ENCODE measurements at places on chromosomes 1 and 21. TPM values are rescaled to one million over a fixed set of nuclear protein-coding genes. Genes with fewer than 3 reads are reported as not detected.
A peak's percentile ranks its signal among the peaks of the same experiment; 100 is the strongest.

- DNase-seq: no peak
- no peaks in the 10 kb centered on the region for H3K36me3 ChIP-seq
- H3K4me3 ChIP-seq: no peak overlapping the region
- H3K4me1 ChIP-seq: no peaks in the 10 kb centered on the region
Measured at GRCh38 chr1:218537122-218537913, 192.2 kb downstream of the TGFB2 start.

Gene ZSWIM5
- total RNA-seq: 2.1 TPM

- H3K4me1 ChIP-seq: peaks cover 8% of the 10 kb centered on the region
- no peaks in the 10 kb centered on the region for H3K36me3 ChIP-seq
- DNase-seq: no peak
- no peak overlapping the region for H3K27ac ChIP-seq
- H3K27me3 ChIP-seq: no peaks in the 10 kb centered on the region
- no peak overlapping the region for H3K4me3 ChIP-seq
Measured at GRCh38 chr1:193661385-193661784, 475.0 kb upstream of the B3GALT2 start.

DNA sequence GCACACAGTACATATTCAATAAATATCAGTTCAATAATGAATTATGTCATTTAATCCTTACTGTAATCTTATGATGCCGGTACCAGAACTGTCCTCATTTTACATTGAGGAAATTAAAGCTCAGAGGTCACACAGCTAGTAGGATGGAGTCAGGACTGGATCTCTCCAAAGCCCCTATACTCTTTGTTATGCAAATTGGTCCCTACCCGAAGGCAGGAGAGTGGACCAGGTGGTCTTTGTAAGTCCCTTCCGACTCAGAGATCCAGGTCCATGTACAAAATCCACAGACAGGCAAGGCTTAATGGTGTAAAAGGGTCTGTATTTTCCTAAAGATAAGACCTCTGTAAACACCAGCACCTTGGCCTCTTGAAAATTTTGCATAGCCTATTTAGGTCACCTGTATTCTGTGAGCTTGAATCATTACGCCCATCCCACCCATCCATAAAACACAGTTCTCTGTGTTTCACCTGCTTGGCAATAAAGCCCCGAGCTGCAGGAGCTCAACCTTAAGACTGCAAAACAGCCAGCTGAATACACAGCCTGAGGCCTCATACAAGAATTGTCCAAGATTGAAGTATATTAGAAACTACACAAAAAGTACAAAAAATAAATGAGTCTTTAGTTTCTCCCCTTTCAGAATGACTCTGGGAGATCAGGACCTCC lies 41.7 kb downstream of the PLXNA2 start:
- H3K4me1 ChIP-seq: peaks cover 12% of the 10 kb centered on the region
- peak overlapping the region; percentile 78 for H3K27ac ChIP-seq
- no peak for DNase-seq
- H3K27me3 ChIP-seq: no peaks in the 10 kb centered on the region
- no peaks in the 10 kb centered on the region for H3K36me3 ChIP-seq

Gene GPR52
- 6.5 TPM for total RNA-seq

Gene LRRC38
- not detected for total RNA-seq

- H3K4me1 ChIP-seq: no peaks in the 10 kb centered on the region
- no peak overlapping the region for H3K27ac ChIP-seq
- DNase-seq: no peak
- no peaks in the 10 kb centered on the region for H3K36me3 ChIP-seq
- no peaks in the 10 kb centered on the region for H3K27me3 ChIP-seq
Measured at GRCh38 chr1:220700556-220701179, 10.5 kb downstream of the C1orf115 start.

Gene PIGR
- total RNA-seq: 2.1 TPM

DNA sequence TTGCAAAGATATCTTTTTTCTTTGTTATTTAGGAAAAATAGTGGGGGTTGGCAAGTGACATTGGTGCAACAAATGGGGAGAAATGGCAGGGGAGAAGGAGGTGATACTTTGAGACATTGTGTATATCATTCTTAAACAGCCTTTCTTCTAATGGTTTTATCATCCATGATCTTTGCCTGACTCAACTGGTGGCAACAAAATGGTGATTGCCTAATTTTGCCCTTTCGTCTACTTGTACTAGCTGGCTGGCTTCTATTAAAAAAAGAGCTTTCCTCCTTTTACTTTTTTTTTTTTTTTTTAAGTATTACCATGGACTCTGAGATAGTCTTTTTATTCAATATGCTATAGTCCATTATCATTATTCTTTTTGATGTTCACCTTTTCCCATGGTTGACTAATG lies 27.7 kb downstream of the DESI2 start:
- H3K27ac ChIP-seq: no peak overlapping the region
- no peak for DNase-seq
- no peaks in the 10 kb centered on the region for H3K27me3 ChIP-seq
- H3K36me3 ChIP-seq: no peaks in the 10 kb centered on the region
- peaks cover 2% of the 10 kb centered on the region for H3K4me1 ChIP-seq

Gene TENT5C
- 17.7 TPM for total RNA-seq

GRCh38 chr1:36829961-36830360 lies 204.4 kb downstream of the GRIK3 start:
- H3K4me1 ChIP-seq: no peaks in the 10 kb centered on the region
- peak; percentile 5 for DNase-seq
- H3K36me3 ChIP-seq: no peaks in the 10 kb centered on the region
- H3K4me3 ChIP-seq: no peak overlapping the region
- H3K27me3 ChIP-seq: no peaks in the 10 kb centered on the region
- no peak overlapping the region for H3K27ac ChIP-seq

DNA sequence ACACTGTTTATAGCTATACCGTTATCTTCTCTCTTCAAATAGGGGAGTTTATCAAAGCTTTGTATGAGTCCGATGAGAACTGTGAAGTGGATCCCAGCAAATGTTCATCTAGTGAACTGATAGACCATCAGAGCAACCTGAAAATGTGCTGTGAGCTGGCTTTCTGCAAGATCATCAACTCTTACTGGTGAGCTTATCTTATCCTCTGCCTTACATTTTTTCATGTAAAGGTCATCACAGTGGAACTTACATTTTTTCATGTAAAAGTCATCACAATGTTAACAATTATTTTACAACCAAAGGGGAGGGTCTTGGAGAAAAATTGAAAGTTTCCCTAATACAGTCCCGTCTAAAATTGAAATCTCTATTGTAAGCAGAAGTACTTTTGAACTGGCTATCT lies 45.2 kb downstream of the CLEC20A start:
- H3K4me3 ChIP-seq: no peak overlapping the region
- peaks cover 5% of the 10 kb centered on the region for H3K36me3 ChIP-seq
- no peak for DNase-seq
- no peaks in the 10 kb centered on the region for H3K27me3 ChIP-seq
- no peaks in the 10 kb centered on the region for H3K4me1 ChIP-seq

Gene CLSTN1
- total RNA-seq: 85.3 TPM

Gene CCDC30
- 2.3 TPM for total RNA-seq

- no peak overlapping the region for H3K27ac ChIP-seq
- no peaks in the 10 kb centered on the region for H3K4me1 ChIP-seq
- no peaks in the 10 kb centered on the region for H3K36me3 ChIP-seq
- H3K27me3 ChIP-seq: no peaks in the 10 kb centered on the region
- no peak overlapping the region for H3K4me3 ChIP-seq
Measured at GRCh38 chr21:26177187-26177586, 6.6 kb upstream of the APP start.

GRCh38 chr1:241605146-241605805 lies 34.9 kb downstream of the CHML start:
- no peak overlapping the region for H3K27ac ChIP-seq
- DNase-seq: no peak
- no peak overlapping the region for H3K4me3 ChIP-seq
- H3K36me3 ChIP-seq: no peaks in the 10 kb centered on the region
- no peaks in the 10 kb centered on the region for H3K27me3 ChIP-seq

Gene GCSAML
- 0.06 TPM for total RNA-seq

Gene C1orf116
- total RNA-seq: 0.13 TPM

Gene VHLL
- total RNA-seq: not detected

- no peaks in the 10 kb centered on the region for H3K36me3 ChIP-seq
- DNase-seq: no peak
- no peaks in the 10 kb centered on the region for H3K27me3 ChIP-seq
- H3K4me3 ChIP-seq: no peak overlapping the region
Measured at GRCh38 chr1:4267381-4268261, 367.5 kb upstream of the C1orf174 start.

Gene GNB1
- total RNA-seq: 312 TPM

DNA sequence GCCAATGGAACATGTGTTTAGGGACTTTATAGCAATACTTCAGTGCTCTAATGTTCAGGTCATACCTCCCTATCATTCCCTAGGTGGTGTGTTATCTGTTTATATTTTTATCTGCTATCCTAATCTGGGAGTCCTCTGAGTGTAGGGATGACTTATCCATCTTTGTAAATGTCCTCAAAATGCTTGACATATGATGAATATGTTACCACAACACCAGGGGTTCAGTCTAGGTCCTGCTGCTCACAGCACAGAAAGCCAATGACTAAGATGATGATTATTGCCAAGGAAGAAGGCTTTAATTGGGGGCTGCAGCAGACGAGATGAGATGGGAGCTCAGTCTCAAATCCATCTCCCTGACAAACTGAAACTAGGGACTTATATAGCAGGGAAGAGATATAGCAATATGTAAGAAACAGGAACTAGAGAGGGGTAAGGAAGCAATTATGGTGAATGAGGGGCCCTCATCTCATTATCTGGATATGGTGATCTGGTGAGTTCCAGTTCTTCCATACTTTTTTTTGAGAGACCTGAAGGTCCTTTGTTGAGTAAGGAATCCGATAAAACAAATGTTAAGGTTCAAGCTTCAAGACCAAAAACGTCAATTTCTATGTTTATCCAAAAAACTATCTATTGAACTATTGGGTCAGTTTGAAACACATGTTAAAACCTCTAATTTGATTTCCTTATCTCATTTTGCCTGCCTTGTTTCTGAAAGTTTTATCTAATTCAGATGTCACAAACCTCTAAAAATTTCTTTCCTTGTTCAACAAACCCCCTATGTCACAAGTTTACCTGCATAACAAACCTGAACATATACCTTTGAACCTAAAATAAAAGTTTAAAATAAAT lies 256.7 kb upstream of the CACYBP start:
- H3K27me3 ChIP-seq: no peaks in the 10 kb centered on the region
- H3K4me3 ChIP-seq: no peak overlapping the region
- no peak for DNase-seq
- H3K36me3 ChIP-seq: no peaks in the 10 kb centered on the region
- H3K27ac ChIP-seq: no peak overlapping the region

Gene LIPI
- total RNA-seq: not detected

DNA sequence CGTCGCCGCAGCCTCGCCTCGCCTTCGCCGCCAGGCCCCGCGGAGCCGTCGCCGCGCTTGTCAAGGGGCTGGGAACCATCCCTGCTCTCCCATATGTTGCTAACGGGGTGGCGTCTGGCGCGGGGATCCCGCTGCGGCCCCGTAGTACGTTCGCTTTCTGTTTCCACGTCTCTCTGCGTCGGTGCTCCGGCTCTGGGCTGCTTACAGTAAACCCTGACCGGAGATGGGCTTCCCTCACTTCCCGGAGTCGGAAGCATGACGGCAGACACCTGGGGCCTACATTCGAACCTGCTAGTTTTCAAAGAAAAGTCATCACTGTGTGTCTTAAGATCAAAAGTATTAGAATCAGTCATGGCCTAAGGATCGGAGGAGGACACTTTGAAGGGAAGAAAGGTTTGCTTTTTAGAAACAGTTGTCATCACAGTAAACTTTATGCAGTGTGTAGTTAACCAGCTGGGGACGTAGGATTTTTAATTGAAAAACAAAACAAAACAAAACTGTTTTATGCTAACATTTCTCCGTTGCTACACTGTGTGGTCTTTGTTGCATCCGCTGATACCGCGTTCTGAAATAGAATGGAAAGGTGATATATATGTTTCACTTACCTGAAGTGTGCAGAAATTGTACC lies 69.0 kb downstream of the SLC35A3 start:
- peak overlapping the region; percentile 60 for H3K4me3 ChIP-seq
- no peaks in the 10 kb centered on the region for H3K27me3 ChIP-seq
- no peaks in the 10 kb centered on the region for H3K36me3 ChIP-seq
- peak; percentile 77 for DNase-seq

DNA sequence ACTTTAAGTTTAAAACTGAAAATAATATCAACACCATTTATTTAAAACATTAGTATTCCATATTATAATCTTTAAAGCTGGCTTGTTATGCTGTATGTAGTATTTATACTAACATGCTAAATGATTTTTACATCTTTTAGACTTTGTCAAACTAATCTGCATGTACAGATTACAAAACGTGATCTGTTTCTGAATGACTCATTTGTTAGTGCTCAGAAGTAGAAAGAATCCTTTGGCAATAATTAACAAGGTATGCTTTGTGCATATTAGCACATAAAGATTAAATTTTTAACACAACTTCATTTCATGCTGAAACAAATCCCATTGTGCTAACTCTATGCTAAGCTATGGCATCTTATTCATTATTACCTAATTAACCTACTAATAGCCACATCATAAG lies 242.4 kb downstream of the BARHL2 start:
- no peaks in the 10 kb centered on the region for H3K27me3 ChIP-seq
- no peak overlapping the region for H3K27ac ChIP-seq
- no peaks in the 10 kb centered on the region for H3K4me1 ChIP-seq
- DNase-seq: no peak

DNA sequence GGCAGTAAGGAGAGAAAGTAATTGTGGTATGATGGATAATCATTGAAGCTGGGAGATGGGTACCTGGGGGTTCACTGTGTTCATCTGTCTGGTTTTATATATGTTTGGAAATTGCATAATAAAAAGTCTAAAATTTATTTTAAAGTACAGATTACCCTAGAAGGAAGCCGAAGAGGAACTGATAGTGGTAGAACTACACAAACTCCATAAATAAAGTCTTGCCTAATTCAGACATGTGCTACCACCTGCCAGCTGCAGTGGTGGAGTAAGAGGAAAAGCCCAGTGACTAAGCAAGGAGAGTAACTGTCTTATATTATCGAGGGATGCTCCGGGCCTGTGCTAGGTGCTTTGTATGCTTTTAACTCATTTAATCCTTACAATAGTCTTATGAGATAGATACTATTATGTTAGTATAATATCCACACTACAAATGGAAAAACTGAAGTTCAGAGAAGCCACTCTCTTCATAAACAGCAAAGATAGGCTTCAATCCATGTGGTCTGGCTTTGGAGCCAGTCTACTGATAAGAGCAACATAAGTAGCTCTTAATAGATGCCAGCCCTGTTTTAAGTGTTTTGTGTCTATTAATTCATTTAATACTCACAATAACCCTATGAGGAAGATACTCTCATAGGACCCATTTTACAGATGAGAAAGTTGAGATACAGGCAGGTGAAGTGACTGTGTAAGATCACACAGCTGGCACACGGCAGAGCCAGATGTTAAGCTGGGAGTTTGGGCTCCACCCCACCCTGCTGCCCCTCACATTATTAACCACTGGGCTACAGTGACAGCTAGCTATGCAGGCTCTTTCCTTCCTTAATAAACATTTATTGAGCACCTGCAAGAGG lies 56.8 kb upstream of the HNRNPU start:
- no peak overlapping the region for H3K27ac ChIP-seq
- H3K27me3 ChIP-seq: no peaks in the 10 kb centered on the region
- H3K4me3 ChIP-seq: no peak overlapping the region
- no peaks in the 10 kb centered on the region for H3K36me3 ChIP-seq
- no peak for DNase-seq
- H3K4me1 ChIP-seq: no peaks in the 10 kb centered on the region

Gene RGS7
- total RNA-seq: not detected
